Tibial nerve (tissue), 4 donors: ENCODE measurements at places on chromosomes 2 and 18.

- DNase-seq: no peak
Measured at GRCh38 chr2:145350011-145350410, 830.1 kb upstream of the ZEB2 start.

- no peak for DNase-seq
Measured at GRCh38 chr2:62787386-62787785, 81.9 kb downstream of the EHBP1 start.

GRCh38 chr2:240165034-240165433 is 24.6 kb upstream of the OTOS start:
- no peak for DNase-seq

- no peak for DNase-seq
Measured at GRCh38 chr18:25177631-25178030, 174.3 kb downstream of the ZNF521 start.

GRCh38 chr18:8063733-8064132 is 496.6 kb downstream of the PTPRM start:
- DNase-seq: no peak
